ENCODE measurements at places on chromosomes 1 and 21. TPM values are rescaled to one million over a fixed set of nuclear protein-coding genes. Genes with fewer than 3 reads are reported as not detected.

DNA sequence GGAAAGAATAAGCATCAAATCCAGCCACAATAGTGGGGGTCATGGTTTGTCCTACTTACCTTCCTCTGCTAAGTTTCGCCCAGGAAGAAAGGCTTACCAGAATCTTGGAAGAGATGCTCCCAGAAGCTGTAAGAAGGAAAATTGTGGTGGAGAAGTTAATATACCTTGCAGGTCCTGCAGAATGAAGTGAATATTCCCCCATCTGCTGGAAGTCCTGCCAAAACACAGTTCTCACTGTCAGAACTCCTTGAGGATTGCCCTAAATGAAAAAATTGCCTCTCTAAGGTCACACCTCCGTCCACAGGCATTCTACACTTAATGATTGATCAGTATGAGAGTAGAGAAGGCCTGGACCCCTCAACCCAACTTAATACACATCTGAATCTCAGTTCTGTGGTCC, 78.4 kb upstream of the RGS21 start:
- no peak for DNase-seq

DNA sequence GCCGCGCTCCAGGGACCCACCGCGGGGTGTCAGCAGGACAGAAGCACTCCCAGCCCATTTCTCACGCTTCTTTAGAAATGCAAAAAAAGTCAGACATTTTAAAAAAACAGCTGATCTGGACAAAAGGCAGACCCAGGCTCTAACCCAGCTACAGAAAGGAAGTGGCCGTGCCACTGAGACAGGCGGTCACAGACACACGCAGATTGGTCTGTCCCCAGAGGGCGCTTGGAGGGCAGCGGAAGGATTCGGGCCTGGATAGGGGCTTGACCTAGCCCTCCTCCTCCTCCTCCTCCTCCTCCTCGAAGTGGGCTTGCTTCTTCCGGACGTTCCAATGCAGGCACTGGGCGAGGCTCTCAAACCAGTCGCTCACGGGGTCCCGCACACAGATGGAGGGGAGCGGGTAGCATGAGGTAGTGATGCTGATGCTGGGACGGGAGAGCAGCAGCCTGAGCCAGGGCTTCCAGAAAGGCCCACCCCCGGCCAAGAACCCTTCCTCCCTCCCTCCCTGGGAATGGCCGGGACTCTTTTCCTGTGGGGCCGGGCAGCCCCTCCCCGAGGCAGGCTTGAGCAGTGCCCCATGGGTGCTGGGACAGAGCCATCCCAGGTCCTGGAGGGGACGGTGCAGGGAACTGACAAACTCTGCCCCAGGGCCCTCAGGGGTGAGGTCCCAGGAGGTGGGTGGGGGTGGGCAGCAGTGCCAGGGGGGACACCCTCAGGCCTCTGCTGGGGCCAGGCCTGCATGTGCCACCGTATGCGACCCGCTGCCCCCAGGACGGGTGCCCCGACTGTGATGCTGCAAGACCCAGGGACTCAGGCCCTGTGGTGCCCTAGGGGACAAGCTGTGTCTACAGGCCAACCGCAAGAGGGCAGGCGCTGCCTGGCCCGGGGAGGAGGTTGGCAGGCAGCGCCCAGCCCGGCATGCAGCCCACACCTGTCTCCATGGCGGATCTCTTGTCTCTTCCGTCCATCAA, 25.3 kb downstream of the NADK start:
- DNase-seq = no peak

DNA sequence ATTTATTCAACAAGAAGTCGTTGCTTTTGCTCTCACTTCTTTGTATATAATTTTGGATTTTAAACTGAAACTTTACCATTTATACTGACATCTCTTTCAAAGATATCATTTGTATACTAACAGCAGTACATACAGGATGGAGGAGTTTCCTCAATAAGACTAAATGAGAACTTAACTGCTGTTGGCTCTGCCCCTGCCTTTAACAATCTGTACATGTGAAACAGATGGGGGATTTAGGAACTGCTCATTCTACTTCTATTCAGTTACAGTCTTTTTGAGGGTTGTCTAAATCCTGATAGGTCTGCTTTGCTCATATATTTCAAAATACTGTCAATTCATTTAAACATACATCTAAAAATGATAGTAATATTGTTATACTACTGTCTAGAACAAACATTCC, 663.2 kb downstream of the ADGRL2 start:
- DNase-seq = no peak

- DNase-seq = no peak
These were observed 222.1 kb downstream of the CHRM3 start for GRCh38 chr1:239608469-239608868.

GRCh38 chr1:117336088-117336817, 31.0 kb upstream of the MAN1A2 start:
- DNase-seq = no peak

DNA sequence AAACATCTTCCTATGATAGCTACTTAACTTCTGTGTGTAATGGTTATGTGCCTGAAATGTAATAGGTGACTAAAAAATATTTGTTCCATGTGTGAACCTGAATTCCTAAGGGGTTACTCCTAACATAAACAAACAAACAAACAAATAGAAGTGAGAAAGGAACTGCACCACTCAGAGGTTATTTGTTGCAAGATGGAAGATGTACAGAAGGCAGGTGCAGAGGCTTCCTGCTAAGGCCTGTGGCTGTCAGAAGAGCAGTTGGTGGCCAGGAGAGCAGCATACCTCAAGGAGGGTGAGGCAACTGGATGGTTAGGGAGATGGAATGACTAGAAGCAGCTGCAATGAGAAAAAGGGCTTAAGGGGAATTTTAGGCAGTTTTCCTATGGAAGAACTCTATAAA, 940.6 kb downstream of the TTLL7 start:
- no peak for DNase-seq

DNA sequence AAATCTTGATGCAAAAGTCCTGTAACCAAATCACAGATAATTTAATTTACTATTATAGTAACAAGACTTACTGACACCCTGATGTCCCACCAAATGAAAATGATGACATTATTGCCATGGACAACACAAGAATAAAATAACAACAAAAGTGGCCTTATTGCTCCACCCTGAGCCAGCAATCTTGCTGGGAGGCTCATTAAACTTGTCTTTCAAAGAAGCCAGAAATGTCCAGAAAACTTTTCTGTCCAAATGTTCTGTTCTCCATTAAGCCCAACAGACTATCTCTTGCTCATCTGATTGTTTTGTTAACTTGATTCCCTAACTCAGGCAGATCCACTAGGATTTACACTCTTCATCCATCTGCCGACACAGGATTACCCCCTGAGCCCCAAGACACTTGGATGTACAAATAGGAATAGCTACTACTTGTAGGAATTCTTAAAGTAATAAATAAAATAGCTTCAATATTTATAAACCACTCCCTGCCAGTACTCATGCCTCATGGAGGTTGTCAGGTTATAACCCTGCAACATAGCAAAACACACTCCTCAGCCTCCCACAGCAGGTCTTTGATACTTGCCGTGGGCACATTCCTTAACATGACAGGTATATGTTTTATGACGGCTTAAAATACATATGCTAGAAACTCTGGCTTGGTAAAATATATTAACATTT, 84.9 kb downstream of the PTPN14 start:
- DNase-seq = no peak

The SLC30A7 gene
- polyA plus RNA-seq = 18.2 TPM

The KCNJ15 gene
- polyA plus RNA-seq = 228 TPM

The SH2D2A gene
- polyA plus RNA-seq = 0.49 TPM

The PDXK gene
- polyA plus RNA-seq = 66.1 TPM

The TDRD5 gene
- 5.5 TPM for polyA plus RNA-seq
